Fibroblast of skin of abdomen (primary cell): ENCODE measurements at places on chromosomes 3 and 15.

- peak; percentile 36 for DNase-seq
Measured at GRCh38 chr3:22939349-22939748, 263.8 kb upstream of the UBE2E2 start.

GRCh38 chr15:52057996-52058395 is 39.0 kb downstream of the MAPK6 start:
- DNase-seq: no peak

DNA sequence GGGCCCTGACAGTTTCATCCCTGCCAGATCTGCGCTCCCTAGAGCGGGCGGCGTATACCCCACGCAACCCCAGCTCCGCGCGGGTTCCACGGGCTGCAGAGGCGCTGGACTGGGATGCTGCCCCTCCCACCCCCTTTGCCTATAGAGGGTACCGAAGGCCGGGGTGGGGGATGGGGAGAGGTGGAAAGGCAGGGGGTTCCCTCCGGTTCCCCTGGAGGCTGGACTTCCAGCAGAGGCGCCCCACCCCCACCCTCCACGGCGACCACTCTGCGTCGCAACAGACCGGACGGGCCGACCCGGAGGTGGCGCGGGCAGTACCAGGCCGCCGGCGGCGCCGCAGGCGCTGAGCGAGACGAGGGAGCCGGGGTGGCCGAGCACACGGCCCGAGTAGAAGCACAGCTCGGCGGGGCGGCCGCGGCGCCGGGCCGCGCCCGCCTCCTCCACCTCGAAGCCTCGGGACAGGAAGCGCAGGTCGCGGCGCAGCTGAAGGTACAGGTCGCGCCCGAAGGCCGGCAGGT is 995 bp downstream of the ADAMTS17 start:
- no peak for DNase-seq

GRCh38 chr15:77597804-77598453 is 34.8 kb downstream of the LINGO1 start:
- no peak for DNase-seq

DNA sequence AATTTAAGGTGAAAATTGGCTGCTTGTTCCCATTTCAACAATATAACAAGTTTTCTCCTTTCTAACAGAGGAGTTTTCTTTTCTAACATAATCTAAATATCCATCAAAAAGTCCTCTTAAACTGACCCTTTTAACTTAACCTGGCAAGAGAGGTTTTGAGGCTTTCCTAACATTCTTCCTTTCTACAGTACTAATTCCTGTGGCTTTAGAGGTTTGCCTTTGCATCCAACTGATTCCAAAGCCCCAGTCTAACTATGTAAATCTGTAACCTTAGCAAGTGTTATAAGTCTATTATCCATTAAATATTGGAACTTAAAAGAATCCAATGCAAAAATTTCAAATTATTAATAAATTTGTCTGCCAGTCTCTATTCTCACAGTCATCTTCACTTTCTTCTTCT is 134.1 kb downstream of the ISL2 start:
- DNase-seq: peak; percentile 58

DNA sequence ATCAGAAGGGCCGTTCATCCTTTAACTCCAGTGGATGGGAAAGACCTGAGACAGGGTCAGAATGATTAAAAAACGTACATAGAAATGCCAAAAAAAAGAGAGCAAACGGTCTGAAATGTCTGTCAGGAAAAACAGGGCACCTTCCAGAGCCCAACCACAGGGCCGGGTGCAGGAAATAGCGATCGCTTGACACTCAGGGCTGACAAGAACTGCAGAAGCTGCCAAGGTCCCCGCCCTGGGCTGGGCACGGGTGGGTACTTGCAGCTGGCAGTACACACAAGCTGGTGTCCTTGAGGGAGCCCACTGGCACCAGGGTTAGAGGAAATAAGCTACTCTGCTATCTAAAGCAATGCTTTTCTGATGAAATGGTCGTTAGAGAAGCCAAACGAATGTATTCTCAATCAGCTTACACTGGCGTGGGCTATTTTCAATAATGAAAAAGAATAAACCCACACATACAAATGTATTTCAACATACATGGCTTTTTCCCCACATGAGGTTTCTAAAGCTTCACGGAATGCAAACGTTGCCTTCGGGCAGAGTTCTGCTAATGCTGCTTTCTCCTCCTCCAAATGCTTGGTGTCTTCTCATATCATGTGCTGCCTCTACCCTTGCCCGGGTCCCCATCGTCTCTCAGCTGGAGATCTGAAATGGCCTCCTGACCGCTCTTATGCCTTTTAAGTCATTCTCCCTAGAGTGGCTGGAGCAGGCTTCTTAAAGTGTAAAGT is 15.6 kb downstream of the FRMD4B start:
- no peak for DNase-seq

DNA sequence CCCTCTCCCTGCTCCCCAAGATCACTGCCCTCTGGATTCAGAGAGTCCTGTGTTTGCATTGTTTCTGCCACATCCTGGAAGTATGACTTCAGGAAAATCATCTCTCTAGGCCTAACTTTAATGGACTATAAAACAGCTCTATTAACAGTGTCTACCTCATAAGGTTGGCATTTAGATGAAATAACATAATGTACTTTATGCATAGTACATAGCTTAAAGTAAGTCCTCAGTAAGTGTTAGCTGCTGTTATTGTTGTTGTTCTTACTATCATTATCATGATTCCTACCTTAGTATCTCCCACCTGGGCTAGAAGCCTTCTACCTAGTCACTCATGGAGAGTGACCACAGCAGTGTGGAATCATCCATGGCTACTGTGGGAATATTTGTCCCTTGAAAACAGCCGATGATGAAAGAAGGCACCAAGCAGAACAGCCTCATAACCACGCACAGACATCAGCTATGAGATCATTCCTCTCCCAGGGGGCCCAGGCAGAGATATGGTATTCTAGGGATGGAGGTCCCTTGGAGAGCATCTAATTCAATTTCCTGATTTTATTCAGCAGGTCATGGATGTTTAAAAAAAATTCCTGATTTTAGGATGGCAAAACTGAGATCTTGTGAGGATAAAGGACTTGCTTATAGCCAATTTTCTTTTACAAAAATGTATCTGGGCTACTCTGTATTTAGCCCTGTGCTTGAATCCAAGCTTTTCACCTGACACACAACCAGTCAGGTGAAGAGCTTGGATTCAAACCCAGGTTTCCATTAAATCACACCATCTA is 1.9 kb downstream of the FSD2 start:
- DNase-seq: peak; percentile 40

- DNase-seq: no peak
Measured at GRCh38 chr3:194801461-194802432, 116.1 kb downstream of the FAM43A start.
